ENCODE measurements at places on chromosomes 4 and X.

- DNase-seq: no peak
Observed at GRCh38 chrX:108148524-108148923, 56.9 kb downstream of the ATG4A start.

DNA sequence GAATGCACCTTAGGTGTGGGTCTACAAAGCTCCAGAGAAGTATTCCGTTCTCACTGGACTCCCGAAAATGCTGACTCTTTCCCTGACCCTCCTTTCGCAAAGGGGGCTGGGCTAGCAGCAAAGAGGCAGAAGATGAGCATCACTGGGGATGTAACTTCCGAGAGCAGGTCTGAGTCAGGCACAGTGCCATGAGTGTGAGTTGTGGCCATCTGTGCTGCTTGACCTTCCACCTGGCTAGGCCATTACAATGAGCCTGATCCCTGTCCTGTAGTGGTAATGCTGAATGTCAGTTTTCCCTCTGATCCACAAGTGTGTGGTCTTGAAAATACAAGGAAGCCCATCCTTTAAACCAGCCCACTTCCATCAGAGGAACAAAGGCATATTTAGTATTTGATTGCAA lies 479.4 kb downstream of the AFF2 start:
- no peak for DNase-seq

DNA sequence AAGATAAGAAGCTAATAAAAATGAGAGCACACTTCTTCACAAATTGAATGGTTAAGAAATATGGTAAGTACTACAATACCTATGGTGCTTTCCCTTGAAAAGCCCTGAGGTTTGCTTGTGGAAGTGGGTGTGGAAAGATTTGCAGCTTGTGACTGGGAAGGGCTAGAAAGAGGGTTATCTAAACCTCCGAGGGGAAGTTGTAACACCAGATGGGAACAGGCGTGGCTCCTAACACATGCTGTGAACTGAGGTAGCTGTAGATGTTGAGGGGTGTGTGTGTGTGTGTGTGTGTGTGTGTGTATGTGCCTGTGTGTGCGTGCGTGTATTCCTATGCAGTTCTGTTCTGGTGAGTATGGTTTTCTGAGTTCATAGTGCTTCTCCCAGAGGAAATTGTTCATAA lies 21.5 kb downstream of the FRMPD4 start:
- DNase-seq: no peak

GRCh38 chr4:127586922-127587571 lies 45.7 kb upstream of the INTU start:
- DNase-seq: no peak

DNA sequence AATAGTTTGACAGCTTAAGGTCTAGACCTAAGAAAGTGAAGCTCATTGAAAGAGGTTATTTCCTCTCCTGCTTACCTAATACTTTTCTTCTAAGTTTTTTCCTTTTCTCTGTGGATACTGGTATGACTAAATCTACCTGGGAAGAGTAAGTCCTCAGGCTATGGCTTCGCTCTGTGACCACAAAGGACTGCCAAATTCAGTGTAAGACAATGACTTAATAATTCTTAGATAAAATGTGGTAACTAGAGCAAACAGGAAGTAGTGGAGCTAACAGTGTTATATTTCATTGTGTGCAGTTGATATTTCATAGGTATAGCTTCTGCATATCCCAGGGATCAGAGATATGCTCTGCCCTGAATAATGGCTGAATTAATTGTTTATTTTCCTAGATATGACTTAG lies 418.9 kb downstream of the CCSER1 start:
- no peak for DNase-seq

DNA sequence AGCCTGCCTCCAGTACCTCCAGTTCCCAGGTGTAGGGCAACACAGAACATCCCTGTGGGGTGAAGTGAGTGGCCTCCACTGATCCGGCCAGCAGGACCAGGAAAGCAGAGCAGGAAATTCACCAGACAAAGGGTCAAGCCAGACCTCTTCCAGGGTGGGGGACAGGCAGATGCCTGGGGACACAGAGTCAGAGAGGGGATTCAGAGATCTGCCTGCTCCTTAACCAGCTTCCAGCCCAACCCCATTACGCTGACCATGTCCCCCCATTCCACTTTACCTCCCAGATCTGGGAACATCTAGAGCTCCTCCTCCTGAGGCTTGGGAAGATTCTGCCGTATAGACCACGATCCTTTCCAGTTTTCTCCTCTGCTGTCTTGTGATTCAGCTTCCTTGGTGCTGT lies 72.9 kb upstream of the MTM1 start:
- DNase-seq: no peak

DNA sequence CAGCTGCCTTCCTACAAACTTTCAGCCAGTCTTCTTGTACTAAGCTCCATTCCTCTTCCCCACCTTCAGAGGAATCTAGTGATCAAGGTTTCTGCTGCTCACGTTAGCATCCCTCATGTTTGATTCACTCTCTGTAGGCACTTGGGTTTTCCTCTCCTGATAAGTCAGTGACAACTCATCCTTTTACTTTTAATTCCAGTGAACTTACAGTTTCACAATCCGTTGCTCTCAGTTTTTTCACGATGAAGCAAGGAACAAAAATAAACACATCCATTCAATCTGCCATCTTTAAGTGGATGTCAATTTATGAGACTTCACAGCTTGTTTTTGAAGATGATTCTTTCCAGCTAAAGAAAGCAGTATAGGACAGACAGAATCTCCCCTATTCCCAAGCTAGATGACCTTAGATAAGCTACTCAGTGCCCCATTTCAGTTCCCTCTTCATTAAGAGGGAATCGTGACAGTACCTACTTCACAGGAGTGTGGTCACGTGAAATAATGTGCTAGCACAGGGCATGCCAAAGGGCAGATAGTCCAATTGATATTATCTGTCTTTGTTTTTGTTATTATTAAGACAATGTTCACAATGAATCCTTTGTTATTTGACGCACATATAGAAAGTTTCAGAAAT lies 234.3 kb downstream of the PALLD start:
- DNase-seq: no peak

- DNase-seq: no peak
Observed at GRCh38 chrX:93319609-93320008, 353.8 kb downstream of the NAP1L3 start.

GRCh38 chrX:100615005-100615404 lies 21.6 kb downstream of the TSPAN6 start:
- DNase-seq: no peak

GRCh38 chr4:85445050-85445639 lies 29.8 kb upstream of the ARHGAP24 start:
- no peak for DNase-seq

- DNase-seq: no peak
Observed at GRCh38 chr4:147753047-147753446, 21.2 kb downstream of the ARHGAP10 start.

- no peak for DNase-seq
Observed at GRCh38 chrX:68232206-68232605, 201.1 kb downstream of the OPHN1 start.

- no peak for DNase-seq
Observed at GRCh38 chrX:32896088-32896487, 315.3 kb downstream of the DMD start.

- no peak for DNase-seq
Observed at GRCh38 chr4:176207839-176208238, 12.5 kb upstream of the SPATA4 start.

DNA sequence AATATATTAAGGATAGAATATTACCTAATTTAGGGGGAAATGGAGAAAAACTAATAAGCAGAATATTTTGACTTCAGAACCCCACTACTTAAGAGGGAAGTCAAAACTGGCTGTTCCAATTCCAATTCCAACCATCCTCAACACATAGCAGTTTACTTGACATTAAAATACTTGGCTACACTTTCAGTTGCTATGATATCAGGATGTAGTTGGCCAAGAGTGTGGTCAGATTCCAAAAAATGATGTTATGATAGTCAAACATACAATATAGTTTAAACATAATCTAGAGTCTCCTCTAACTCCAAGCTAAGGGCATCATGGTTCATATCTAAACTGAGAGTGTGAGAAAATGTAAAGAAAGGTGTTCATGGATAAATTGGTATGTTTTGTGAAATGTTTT lies 16.5 kb upstream of the SMIM14 start:
- no peak for DNase-seq

GRCh38 chr4:32672359-32672758 lies 1952.2 kb downstream of the PCDH7 start:
- DNase-seq: no peak

GRCh38 chr4:74376888-74377483 lies 12.0 kb downstream of the EREG start:
- no peak for DNase-seq

DNA sequence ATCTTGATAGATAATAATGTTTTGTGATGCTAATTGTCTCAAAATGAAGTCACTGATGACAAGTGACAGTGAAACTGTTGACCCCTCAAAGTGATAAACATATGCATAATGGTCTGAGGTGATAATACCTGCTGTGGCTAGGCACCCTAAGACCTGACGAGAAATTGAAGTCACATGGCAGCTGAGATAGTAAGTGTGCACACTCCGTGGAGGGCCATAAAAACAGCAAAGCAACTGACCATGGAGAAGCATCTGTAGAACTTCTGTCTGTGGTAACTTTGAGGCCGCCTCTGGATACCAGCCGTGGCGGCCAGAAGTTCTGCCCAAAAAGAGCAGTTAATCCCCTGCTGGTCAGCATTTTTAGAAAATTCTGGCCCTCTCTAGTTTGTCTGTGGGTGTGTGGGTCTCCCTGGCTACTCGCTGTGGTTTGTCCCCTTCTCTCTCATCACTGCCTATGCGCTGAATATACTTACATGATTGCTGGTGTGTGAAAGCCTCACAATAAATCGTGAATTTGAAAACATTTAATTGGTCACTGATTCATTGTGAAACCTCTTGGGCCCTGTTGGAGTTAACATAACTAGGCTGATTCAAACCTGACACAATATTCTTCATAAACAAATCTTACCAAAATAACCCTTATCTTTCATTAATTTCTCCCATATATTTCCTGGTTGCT lies 50.6 kb downstream of the CCDC149 start:
- no peak for DNase-seq

DNA sequence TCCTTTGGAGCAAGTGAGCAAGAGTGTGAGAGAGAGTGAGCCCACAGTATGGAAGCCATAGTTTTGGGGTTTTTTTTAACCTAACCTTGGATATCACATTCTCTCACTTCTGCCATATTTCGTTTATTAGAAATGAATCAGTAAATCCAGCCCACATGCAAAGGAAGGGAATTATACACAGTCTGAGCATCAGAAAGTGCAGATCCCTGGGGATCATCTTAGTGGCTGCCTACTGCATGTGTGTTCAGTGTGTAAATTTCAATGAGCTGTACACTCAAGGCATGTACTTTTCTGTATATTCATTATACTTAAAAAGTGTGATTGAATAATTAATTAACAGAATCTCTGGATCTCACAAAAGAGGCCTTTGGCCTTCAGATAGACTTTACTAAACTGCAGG lies 133.8 kb upstream of the PRPS2 start:
- no peak for DNase-seq

GRCh38 chr4:114758066-114758465 lies 159.5 kb downstream of the UGT8 start:
- no peak for DNase-seq

DNA sequence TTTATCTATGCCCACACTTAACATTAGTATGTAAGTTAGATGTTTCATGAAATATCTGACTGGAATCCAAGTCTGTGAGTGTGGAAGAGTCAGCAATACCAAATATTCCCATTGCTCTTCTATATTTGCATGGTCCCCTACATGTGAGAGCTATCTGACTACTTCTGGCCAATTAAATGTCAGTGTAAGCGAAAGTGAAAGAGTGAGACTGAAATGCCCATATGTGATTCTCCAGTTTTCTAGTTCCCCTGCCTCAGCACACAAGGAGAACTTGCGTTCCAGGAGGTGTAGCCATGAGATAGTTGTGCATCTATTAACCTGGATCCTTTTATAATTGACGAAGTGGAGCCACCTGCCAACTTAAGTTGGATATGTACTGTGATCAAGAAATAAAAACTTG lies 50.1 kb upstream of the GLRB start:
- no peak for DNase-seq

DNA sequence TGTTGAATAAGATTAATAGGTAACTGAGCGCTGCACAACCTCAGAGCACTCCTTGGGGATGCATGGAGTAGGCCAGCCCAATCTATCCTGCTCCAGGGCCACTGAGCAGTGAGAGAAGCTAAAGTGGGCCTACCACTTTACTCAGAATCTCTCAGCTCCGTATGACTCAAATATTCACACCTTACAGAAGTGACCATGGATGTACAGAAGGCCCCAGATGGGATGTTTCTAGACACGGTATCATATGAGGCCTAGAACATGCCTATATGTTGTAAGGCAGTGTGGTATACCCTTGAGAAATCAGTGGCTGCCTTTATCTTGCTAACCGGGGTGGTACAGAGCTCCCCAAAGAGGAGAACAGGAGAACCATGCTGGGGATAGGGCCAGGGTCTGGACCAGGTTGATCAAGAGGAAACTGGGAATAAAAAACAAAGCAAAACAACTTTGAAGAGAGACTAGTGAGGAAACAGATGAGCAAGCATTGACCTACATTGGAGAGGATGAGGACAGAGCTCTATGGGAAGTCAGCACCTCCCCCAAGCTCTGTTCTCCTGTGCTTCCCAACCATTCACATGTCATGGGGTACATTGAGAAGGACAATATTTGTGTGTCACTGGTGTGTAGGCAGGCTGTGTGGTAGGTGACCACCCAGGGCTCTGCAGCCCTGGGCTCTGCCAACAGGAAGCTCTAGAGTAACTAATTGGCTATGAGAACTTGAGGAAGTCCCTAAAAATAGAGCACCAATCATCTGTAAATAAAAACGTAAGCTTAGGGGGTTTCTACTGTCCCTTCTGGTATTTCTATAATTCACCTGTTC lies 31.4 kb downstream of the HOPX start:
- no peak for DNase-seq

- DNase-seq: peak; percentile 25
Observed at GRCh38 chr4:183249854-183250253, 70.2 kb downstream of the CLDN22 start.

DNA sequence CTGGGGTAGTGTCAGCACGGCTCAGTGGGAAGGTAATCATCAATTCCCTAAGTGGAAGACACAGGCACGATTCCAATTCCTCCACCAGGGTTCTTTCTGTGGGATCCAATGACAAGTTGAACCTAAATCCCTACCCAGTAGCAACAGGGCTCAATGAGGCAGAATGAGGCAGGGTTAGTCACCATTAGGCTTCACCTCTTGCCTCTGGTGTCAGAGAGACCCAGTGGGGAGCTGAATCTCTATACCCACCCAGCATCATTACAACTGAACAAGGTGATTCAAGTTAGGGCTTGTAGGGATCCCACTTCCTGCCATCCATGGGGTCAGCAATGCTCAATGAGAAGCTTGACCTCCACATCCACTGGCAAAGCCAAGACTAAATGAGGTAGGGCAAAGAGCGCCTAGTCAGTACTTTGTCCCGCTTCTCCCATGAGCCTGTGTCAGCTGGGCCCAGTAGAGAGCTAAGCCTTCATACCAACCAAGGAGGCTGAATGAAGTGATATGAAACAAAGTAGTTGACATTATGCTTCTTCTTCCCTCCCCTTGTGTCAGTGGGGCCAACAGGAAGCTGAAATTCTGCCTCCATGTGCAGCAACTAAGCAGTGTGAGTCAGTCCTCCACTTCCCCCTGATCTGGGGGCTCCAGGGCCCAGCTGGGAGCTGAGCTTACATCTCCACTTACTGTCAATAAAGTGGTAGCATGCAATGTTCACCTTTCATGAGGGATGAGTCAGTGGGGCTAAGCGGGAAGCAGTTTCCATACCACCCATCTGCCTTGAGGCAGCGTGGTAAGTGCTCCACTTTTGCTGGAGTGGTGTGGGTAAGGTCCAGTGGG lies 36.4 kb upstream of the RBM41 start:
- DNase-seq: peak; percentile 13

GRCh38 chrX:68889249-68889648 lies 60.4 kb downstream of the EFNB1 start:
- DNase-seq: no peak

GRCh38 chrX:18194688-18195087 lies 26.0 kb downstream of the BEND2 start:
- no peak for DNase-seq
